ENCODE measurements at places on chromosomes 16 and 17.
A peak's percentile ranks its signal among the peaks of the same experiment; 100 is the strongest.

DNA sequence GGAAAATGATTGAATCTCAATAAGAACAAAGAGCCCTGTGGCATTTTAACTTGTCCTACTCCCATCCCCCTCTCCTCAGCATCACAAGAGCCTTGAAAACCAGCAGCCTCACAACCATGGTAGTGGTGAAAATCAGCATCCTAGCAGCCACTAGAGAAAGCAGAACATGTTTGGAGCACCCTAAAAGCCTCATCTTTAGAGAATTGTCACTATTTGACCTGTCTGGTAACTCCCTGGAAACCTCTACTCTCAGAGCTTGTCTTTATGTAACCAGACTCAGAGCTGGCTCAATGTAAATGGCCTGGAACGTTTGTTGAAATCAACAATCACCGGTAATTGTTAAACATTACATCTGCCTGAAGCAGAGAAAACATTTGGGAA is 70.8 kb downstream of the MMD start:
- DNase-seq: no peak

DNA sequence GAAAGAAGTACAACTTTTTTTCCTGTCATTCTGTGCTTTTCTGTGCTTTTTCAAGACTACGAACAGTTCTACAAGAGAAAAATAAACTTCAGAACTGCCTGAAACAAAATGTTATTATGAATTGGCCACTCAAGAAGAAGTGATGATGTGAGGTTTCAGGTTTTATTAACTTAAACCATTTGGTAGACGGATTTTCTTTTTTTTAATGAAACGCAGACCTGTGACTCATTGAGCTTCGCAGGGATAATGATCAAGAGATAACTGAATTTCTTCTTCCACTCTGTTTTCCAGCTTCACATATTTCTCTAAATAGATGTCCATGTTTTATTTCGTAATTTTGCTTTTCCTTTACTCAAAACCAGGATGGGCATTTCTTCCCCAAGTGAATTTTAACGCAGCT is 32.7 kb downstream of the AIPL1 start:
- no peak for DNase-seq

GRCh38 chr17:27473748-27474609 is 17.7 kb downstream of the KSR1 start:
- DNase-seq: peak; percentile 75

DNA sequence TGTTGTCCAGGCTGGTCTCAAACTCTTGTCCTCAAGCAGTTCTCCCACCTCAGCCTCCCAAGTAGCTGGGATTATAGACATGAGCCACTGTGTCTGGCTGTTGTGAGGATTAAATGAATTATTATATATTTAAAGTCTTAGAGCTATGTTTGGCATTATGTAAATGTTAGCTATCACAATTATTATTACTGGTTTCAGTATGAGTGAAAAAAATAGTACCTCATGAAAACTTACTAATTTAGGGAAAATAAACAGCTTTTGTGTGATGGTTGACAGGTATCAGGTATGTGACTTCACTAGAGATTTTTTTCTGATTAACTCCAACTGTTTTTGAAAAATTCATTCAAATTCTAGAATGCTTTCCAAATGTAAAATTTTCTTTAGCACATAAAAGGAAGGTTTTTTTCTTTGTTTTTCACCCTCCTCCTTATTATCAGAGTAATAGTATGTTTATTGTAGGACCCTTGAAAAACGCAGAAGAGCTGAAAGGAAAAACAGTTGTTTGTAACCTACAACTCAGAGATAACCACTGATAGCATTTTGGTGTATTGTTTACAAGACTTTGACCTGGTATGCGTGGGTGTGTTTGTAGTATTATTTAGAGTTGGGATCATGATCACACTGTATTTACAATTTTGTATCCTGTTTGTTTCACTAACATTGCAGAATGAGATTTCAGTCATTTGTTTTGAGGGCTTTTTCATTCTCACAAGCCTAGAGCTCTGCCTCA is 13.2 kb downstream of the NLK start:
- no peak for DNase-seq

- no peak for DNase-seq
Measured at GRCh38 chr17:40099619-40100418, 570 bp downstream of the NR1D1 start.

DNA sequence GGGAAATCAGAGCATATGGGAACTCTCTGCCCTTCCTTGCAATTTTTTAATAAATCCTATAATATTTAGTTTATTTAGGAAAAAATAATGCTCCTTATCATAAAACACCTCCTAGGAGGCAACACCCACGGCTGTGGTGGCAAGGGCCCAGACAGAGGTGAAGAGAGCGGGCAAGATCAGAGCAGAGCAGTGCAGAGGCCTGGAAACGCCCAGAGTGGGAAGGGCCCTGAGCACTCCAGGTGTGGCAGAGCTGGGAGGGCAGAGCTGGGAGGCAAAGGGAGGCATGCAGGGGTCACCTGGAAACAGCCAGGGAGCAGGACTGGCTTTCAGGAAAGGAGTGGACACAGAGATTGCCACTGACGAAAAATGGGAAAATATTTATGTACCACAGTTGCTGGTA is 17.3 kb downstream of the FBXO31 start:
- no peak for DNase-seq

GRCh38 chr17:75317671-75318070 is 28.4 kb upstream of the SLC25A19 start:
- DNase-seq: no peak

DNA sequence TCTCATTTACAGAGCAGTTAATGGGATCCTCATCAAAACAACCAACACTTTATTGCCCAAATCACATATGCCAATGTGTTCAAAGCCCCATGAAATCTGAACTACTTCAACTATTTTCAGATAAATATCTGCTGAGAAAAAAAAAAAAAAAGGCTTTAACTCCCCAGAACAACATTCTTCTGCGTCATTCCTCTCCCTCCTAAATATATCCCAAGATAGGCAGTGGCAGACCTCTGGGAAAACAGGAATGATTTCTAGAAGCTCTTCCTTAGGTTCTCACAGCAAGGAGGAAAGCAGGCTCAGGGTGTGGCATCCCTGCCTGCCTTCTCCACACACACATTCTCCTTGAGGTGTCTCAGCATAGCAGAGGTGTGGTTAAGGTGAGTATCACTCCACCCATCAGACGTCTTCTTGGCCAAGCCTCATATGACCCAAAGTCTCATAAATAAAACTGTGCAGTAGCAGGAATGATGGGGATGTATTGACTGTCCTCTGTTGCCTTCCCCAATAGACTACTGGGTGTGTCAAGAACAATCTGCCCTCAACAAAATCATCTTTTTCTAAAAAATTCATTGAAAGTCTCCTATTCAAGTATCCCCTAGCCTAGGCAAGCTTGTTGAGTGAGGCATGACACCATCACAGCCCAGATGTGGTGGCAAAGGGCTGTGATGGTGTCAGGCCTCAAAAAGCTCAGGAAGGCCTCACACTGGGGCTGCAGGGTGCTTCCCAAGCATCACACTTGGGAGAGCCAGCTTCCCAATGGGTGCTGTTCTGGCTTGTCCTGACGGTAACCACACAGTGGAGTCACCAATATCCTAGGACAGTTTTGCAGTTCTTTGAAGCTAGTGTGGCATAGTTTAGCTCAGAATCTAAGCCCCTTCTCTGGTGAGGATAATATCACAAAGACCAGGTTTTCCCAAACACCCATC is 135.4 kb upstream of the SOX9 start:
- no peak for DNase-seq

- no peak for DNase-seq
Measured at GRCh38 chr17:1050996-1051925, 54.3 kb downstream of the TIMM22 start.

Data from activated T-cell treated with anti-CD3 and anti-CD28 coated beads, Interleukin-2, amount 50 U/mL, for 4 hours (primary cell).